Activated CD4-positive, alpha-beta T cell treated with anti-CD3 and anti-CD28 coated beads, Interleukin-2, amount 50 U/mL, for 16 hours (primary cell): ENCODE measurements at places on chromosomes 16 and 17.

DNA sequence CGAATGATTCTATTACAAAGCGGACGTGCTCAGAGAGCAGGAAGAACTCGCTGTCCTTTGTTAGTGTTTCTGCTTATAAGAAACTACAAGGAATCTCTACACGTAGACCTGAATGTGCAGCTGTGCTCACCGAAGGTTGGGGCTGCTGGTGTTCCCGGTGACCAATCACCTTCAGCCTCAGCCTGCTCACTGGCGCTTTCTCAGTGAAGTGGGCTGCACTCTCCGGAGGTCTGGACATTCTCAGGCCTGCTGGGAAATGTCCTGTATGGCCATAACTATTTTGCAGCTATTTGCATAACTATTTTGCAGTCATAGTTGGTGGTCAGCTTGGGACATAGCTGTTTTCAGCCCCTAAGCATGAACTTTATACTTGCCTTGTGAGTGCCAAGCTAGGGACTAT, 9.7 kb upstream of the CIAO3 start:
- DNase-seq, result no peak

DNA sequence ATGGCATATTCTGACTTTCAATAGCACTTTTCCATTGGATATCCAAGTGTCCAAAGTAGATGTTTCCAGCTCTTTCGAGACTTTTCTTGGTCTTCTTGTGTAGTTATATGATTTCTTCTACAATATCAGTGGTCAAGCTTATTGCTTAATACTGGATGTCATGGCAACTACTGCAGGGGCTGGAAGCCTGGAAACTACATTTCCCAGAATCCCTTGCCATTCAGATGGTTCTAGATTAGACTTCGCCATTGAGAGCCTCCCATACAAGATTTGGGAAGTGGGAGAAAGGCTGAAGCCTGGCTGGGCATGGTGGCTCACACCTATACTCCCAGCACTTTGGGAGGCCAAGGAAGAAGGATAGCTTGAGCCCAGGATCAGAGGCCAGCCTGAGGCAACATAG, 153.6 kb downstream of the C16orf95 start:
- no peak for DNase-seq

GRCh38 chr17:6325051-6325450, 109.9 kb downstream of the AIPL1 start:
- no peak for DNase-seq

- no peak for DNase-seq
Measured at GRCh38 chr17:8861495-8862181, 5.8 kb downstream of the PIK3R6 start.

GRCh38 chr17:65918500-65918899, 273.4 kb downstream of the CEP112 start:
- DNase-seq, result no peak

GRCh38 chr16:49419006-49419405, 45.4 kb downstream of the C16orf78 start:
- no peak for DNase-seq

- DNase-seq, result no peak
Measured at GRCh38 chr16:84053237-84053636, 10.6 kb upstream of the SLC38A8 start.

DNA sequence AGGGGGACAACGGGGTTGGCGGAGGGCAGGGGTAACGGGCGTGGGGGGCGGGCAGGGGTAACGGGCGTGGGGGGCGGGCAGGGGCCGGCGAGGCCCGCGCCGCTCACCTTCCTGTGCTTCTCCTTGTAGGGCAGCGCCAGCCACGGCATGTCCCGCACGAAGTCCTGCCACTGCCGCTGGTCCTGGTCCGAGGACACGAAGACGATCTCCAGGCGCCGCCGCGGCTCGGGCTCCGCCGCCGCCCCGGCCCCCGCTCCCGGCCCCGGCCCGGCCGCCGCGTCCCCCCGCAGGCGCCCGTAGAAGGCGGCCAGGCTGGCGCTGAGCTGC, 401 bp downstream of the NXN start:
- DNase-seq, result no peak

DNA sequence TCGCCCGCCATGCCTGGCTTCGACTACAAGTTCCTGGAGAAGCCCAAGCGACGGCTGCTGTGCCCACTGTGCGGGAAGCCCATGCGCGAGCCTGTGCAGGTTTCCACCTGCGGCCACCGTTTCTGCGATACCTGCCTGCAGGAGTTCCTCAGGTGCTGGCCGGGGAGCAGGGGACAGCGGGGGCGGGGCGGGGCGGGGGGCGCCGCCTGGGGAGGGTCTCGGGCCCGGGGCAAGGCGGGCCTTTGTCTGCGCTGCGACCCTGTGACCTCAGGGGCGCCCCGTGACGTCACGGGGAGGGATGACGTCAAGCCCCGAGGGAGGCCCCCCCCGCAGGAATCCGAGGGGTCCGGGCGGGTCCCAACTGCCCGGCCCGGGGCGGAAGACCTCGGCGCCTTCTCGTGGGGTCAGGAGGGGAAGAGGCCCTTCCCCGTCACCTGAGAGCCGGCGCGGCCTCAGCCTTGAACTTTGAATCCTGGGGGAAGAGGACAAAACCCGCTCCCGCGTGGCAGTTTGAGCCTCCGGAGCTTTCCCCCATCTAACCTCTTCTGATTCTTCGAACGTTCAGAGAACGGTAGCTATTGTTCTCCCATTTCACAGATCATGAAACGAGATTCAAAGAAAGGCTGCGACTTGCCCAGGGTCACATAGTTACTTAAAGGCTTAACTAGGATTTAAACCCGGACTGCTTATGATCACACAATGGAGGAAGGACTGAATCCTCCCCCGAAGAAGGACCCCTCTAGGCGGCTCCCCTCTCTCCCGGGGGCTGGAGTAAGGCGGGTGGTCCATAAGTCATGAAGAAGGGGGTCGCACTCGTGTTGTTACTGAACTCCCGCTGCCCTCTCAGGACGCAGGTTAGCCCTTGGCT, 527 bp downstream of the TRAF4 start:
- DNase-seq, result peak; percentile 70

- DNase-seq, result no peak
Measured at GRCh38 chr17:20993863-20994778, 48.7 kb downstream of the USP22 start.

DNA sequence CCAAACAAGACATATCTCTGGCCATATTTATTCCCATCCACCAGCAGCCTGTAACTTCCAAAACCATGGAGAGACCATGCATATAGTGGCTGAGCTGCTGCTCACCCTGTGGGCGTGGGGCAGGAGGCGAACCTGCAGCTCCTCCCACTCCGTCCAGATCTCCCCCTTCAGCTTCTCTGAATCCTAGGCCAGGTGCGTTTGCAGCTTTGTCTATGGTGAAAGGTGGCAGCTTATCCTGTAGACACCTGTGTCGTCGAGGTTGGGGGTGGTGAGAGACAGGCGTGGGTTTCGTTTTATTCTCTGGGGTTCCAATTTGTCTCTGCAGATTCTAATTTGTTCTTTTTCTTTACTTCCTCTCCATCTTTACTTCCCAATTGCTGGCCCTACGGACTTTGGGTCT, 9.7 kb upstream of the ANKS4B start:
- DNase-seq, result no peak

- DNase-seq, result peak; percentile 66
Measured at GRCh38 chr16:720447-720989, 428 bp upstream of the ANTKMT start.

- no peak for DNase-seq
Measured at GRCh38 chr16:58866935-58867334, 132.8 kb upstream of the GOT2 start.

- DNase-seq, result peak; percentile 79
Measured at GRCh38 chr17:29760279-29761039, 137.7 kb upstream of the CORO6 start.

- DNase-seq, result no peak
Measured at GRCh38 chr17:8332688-8333087, 7.0 kb upstream of the ODF4 start.

DNA sequence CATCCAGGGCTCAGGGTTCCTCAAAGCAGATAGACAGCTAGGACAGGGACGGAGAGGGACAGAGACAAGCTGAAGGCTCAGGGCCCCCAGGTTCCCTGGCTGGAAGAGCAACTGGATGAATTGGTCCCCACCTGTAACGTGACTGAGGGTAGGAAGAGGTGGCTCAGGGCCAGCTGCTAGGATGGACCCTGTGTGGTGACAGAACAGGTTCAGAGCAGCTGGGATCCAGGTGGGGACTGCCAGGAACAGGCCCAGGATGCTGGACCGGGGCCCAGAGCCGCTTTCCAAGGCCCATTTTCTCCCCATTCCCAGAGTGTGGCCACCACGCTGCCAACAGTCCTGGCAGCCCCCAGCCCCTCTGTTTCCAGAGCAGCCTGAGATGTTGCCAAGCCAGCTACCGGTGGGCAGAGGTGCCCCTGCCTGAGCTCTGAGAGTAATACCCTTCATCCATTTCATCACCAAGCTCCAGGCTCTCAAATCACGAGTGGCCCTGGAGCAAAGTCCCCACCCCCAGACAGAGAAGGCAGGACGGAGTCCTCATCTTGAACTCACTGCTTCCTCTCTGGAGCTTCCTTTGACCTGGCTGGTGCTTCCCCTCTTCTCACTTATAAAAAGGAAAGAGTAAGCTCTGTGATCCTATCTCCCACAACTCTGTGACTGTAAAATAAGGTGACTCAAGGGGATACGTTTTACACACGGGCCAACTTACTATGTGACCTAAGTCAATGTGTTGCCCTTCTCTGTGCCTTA, 79.6 kb downstream of the TMEM132E start:
- DNase-seq, result no peak

GRCh38 chr17:36105781-36106492, 2.3 kb downstream of the CCL4 start:
- DNase-seq, result no peak

DNA sequence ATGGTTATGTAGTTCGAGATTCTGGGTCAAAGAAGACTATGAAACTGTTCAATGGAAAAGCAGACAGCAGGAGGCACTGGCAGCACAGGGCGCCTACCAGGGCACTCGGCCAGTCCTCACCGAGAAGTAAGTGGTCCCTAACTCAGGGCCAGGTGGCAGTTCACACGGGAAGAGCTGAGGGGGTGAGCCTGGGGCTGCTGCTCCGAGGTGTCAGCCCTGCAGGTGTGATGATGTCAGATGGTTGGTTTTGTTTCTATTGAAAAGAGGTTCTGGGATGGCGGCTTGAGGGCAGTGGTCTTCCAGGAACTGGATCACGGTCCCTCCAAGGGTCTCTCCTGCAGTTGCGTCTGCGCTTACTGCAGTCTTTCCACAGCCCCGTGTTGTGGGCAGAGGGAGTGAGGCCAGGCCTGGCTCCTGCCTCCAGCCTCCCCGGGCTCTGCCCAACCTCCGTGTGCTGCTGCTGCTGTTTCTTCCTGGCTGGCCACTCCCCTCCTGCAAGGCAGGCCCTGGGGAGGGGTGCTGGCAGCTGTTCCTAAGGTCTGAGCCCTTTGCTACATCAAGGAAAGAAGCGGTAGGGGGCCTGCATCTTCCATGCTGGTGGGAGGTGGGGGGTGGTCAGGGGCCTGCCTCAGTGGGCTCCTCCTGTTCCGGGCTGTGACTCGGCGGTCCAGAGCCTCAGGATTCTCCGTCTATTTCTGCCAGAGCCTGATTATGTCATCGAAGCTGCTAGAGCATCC, 22.6 kb downstream of the RNF213 start:
- no peak for DNase-seq

GRCh38 chr16:55734665-55735064, 78.9 kb downstream of the SLC6A2 start:
- no peak for DNase-seq

GRCh38 chr16:67137605-67138004, 13.2 kb downstream of the B3GNT9 start:
- DNase-seq, result no peak

DNA sequence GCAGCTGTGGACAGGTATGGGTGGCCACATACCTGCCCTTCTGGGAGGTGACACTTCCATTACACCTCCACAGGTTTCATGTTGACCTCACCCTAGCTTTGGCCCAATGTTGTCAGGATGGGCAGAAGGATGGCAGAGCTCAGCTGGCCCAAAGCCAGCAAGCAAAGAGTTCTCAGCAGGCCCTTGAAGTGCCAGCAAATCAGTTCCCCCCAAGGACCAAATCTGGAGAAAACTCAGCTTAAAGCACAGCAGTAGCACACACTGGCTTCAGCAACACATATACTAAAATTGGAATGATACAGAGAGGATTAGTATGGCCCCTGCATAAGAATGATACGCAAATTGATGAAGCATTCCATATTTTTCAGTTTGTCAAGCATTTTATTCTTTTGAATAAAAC, 13.4 kb downstream of the ARL4D start:
- DNase-seq, result no peak

DNA sequence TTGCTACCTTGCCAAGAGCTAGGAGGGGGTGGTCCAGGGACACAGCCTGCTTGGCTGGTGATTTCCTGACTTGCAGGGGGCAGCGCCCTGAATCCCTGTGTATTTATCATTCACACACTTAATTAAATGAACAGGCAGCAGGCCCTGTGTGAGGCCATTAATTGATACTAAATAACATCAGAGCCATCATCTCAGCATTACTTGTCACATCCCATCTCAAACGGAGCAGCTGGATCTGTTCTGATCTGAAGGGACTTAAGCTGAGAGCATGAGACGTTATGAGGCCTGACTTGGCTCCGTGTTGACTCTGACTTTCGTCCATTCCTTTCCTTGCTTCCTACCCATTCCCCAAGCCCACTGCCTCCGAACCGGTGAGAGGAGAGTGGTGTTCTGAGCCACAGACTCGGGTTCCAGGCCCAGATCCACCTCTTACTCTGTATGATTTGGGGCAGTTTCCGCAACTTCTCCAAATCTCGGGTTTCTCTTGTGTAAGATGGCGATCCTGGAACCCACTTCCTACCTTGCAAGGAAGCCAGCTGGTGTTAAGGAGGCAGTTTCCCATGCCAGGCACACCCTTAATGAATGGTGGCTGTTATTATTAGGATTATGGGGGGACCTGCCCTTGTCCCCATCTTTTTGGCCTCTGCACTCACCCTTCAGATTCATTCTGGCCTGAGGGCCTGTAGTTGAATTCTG, 33.8 kb downstream of the CACNA1G start:
- DNase-seq, result no peak
